ENCODE measurements at places on chromosomes 6 and 20. TPM values are rescaled to one million over a fixed set of nuclear protein-coding genes. Genes with fewer than 3 reads are reported as not detected.

ANGPT4 gene
- 0.31 TPM for polyA plus RNA-seq

SS18L1 gene
- 16.3 TPM for polyA plus RNA-seq

PSMA7 gene
- polyA plus RNA-seq: 200 TPM

CYP39A1 gene
- polyA plus RNA-seq: 7.9 TPM

SOBP gene
- polyA plus RNA-seq: 10.6 TPM

KAT14 gene
- polyA plus RNA-seq: 31.9 TPM

RGS17 gene
- polyA plus RNA-seq: 2.4 TPM

MEP1A gene
- not detected for polyA plus RNA-seq

BEND3 gene
- polyA plus RNA-seq: 9.0 TPM

SCGN gene
- 0.55 TPM for polyA plus RNA-seq

TOMM34 gene
- 42.8 TPM for polyA plus RNA-seq

ERVFRD-1 gene
- 0.22 TPM for polyA plus RNA-seq

SLC22A3 gene
- 4.3 TPM for polyA plus RNA-seq

SPATA25 gene
- 2.0 TPM for polyA plus RNA-seq

HAO1 gene
- polyA plus RNA-seq: 0.15 TPM

MROH8 gene
- polyA plus RNA-seq: 7.9 TPM

MMP24 gene
- 1.6 TPM for polyA plus RNA-seq

ANKRD66 gene
- polyA plus RNA-seq: not detected

ID1 gene
- polyA plus RNA-seq: 215 TPM

DEFB132 gene
- not detected for polyA plus RNA-seq

ATP6V1G2 gene
- polyA plus RNA-seq: 7.3 TPM

TTI1 gene
- polyA plus RNA-seq: 29.4 TPM

SLC4A11 gene
- 1.6 TPM for polyA plus RNA-seq

NR2E1 gene
- not detected for polyA plus RNA-seq

HTR1E gene
- polyA plus RNA-seq: 0.85 TPM

HRH3 gene
- polyA plus RNA-seq: 0.04 TPM

BNIP5 gene
- 0.35 TPM for polyA plus RNA-seq

SEL1L2 gene
- 0.07 TPM for polyA plus RNA-seq

TPD52L1 gene
- polyA plus RNA-seq: 114 TPM

COL19A1 gene
- 3.1 TPM for polyA plus RNA-seq

TSPO2 gene
- 0.87 TPM for polyA plus RNA-seq

IL17F gene
- polyA plus RNA-seq: 0.33 TPM

FNDC11 gene
- 0.69 TPM for polyA plus RNA-seq

LYRM4 gene
- 41.3 TPM for polyA plus RNA-seq

SLC35F1 gene
- polyA plus RNA-seq: 3.3 TPM

PSORS1C1 gene
- 0.14 TPM for polyA plus RNA-seq

PNLDC1 gene
- 1.6 TPM for polyA plus RNA-seq

C20orf202 gene
- 0.58 TPM for polyA plus RNA-seq

RIPPLY2 gene
- not detected for polyA plus RNA-seq

TRIM40 gene
- polyA plus RNA-seq: 0.07 TPM

KCNS1 gene
- polyA plus RNA-seq: 0.64 TPM

ADAM33 gene
- polyA plus RNA-seq: 4.2 TPM

FAM209B gene
- polyA plus RNA-seq: not detected

CD109 gene
- polyA plus RNA-seq: 14.8 TPM

TAF4 gene
- 16.1 TPM for polyA plus RNA-seq

NDRG3 gene
- polyA plus RNA-seq: 38.9 TPM

SLC17A4 gene
- 1.4 TPM for polyA plus RNA-seq

HLA-DRB5 gene
- 15.3 TPM for polyA plus RNA-seq

Data from right renal cortex interstitium (tissue), 3 donors.